Stimulated activated CD4-positive, alpha-beta T cell treated with anti-CD3 and anti-CD28 coated beads, Interleukin-4, amount 100 ng/mL, for 48 hours (primary cell): ENCODE measurements at places on chromosomes 6 and 20.

DNA sequence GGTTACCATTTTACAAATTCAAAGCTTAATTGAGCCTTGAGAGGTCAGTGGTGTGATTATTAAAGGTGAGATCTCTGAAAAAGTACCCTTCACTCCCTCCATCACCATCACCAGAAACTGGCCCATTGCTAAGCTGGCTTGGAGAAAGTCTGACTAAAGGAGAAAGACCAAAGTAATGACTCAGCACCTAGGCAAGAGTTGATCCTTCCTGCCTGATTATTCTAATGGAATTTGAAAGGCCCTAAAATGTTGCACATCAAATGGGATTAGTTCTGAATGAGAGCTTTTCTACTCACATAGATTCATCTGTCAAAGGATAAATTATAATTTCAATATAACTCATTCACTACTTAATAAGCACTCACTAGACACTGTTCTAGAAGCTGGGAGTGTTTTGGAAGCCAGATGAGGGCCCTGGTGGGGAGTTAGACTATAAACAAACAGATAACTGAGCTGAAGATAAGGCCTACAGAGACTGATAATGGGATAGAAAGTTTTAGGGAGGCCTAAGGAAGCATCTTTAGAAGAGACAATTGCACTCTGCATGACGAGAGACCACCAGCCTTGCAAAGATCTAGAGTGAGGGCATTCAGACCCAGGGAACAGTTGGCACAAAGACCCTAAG, 366.7 kb downstream of the SYNE1 start:
- DNase-seq = no peak

- no peak for DNase-seq
These were observed 96.2 kb upstream of the CCDC167 start for GRCh38 chr6:37595859-37596258.

DNA sequence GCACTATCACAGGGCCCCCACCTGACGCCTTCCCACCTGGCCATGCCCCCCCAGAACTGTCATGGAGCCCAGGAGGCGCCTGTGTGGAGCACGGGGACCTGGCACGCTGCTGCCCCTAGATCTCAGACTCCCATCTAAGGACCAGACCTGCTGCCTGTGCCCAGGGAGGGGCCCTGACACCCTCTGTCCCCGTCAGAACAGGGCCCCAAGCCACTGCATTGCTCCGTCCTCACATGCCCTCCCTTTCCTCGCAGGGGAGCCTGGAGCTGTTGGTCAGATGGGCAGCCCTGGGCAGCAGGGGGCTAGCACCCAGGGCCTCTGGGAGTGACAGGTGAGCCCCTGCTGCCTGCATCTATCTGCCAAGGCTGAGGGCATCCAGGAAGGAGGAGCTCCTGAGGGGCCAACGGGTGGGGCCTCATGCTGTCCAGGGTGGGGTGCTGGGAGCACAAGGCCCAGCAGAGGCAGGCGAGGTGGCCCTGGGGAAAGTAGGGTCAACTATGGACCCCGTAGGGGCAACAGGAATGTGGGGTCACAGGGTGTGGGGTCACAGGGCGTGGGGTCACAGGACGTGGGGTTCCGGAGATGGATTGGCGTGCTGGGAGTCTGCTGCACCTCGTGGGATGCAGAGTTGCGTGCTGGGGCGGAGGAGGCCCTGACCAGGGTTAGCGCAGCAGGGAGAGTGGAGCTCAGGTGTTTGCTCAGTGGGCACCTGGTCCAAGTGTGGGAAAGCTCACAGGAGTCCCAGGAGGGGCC, 31.6 kb downstream of the CHRNA4 start:
- DNase-seq = no peak

- no peak for DNase-seq
These were observed 11.1 kb downstream of the TOX2 start for GRCh38 chr20:43925801-43926200.

DNA sequence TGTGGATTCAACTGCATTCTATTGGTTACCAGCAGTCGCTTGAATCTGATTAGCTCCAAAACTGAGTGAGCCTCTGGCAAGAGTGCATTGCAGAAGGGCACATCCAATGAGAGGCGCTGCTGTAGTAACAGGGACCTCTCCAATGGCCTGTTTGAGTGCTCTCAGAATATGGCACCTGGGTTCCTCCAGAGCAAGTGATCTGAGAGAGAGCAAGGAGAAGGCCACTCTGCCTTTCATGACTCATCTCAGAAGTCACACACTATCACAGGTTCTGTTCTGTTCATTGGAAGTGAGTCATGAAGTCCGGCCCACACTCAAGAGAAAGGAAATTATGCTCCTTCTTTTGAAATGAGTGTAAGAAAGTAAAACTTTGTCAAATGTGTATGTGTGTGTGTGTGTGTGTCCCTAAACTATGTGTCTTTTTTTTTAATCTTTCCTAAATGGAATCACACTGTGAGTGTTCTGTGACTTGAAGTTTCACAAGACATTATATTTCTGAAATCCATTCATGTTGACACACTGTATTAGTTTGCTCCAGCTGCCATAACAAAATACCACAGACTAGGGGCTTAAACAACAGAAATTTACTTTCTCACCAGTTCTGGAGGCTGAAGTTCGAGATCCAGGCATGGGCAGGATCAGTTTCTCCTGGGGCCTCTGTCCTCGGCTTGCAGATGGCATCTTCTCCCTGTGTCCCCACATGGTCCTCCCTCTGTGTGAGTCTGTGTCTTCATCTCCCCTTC, 138.3 kb upstream of the CDYL start:
- peak; percentile 8 for DNase-seq

GRCh38 chr6:65259059-65259458, 448.0 kb downstream of the EYS start:
- DNase-seq = no peak

DNA sequence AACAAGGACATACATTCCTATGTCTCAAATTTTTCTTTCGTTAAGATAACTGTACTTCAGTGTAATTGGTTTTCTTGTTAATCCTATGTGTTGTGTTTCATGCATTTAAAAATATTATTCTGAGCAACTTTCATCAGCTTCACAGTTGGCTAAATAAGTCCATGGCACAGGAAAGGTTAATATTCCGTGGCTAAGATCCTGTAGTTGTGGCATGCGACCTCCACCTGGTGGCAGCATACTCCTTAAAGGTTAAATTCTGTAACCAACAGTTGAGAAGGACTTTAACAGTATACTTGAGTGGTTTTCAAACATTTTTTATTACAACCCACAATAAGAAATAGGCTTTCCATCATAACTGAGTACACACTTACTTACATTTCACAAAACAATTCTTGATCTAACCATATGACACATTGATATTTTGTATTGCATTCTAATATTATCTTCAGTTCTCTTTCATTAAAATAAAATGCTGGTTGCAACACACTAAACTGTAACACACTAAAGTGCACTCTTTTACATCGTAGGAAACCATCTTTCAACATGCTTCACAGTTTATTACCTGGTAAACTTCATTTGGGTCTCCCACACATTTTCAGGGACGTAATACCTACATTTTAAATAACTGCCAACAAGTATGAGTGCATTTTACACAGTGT, 118.3 kb downstream of the SLX4IP start:
- peak; percentile 29 for DNase-seq

DNA sequence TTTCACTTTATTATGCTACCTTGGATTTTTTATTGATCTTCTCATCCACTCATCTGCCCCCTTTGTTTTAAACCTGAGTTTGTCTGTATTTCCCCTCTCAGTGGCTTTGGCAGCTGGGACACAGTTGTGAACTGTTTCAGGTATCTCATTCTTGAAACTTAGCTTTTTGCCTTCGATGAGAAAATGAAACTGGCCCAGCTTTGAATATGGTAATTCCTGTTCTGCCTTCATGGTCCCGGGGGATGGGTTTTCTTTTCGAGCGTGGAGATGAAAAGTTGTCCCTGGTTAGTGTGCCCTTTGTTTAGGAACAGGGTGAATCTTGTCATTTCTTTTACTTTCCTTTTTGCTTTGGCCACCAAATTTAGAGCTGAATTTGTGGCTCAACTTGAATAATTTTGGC, 25.6 kb downstream of the DHX35 start:
- no peak for DNase-seq

DNA sequence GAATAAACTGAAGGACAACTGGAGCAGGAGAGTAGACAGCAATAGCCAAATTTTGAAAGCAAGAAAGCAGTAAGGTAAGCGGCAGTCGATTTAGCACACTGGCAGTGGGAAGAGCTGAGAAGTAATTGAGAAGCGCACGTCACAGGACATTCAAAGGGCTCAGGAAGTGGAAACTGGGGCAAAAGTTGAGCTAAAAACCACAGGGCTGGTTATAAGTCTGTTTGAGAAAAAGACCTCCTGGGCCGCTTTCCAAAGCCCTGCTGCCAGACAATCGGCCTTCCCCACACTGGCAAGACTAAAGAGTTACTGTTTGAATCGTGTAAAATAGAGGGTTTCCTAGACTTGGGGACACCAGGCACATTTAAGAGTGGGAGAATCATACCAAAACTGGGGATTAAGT, 161.4 kb downstream of the DNAH8 start:
- DNase-seq = peak; percentile 24

- no peak for DNase-seq
These were observed 92.6 kb downstream of the SNX5 start for GRCh38 chr20:17875981-17876385.

DNA sequence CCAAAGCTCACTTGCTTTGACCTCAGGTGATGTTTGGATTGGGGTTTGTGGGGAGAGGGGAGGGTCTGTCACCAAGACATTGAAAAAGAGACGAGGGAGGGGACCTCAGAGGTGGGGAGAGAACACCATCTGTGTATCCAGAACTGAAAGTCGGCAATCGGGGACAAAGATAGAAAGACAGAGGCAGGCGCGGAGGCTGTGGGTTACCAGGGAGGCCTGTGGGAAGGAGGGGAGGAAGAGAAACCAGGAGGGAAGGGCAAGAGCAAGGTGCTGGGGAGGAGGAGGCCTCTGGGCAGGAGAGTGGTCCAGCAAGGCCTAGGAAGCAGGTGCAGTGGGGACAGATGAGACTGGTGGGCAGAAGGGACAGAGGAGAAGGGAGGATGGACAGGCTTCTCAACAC, 211.2 kb downstream of the CDC5L start:
- no peak for DNase-seq

DNA sequence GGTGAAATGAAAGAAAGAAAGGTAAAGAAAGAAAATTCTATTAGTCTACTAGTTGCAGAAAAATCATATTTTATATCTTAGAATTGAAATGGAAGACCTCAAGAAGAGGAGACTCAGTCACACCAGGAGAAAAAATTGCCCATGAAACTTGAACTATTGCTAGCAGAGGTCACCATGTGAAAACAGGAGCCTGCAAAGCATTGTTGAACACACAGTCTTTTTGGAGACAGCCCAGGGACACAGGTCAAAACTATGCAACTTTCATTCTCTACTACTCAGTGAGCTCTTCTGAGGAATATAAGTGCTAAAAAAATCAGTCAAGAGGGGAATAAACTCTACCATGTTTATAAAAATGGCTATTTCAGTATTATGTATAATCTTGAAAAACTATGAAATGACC, 89.8 kb upstream of the TENT5A start:
- DNase-seq = no peak

DNA sequence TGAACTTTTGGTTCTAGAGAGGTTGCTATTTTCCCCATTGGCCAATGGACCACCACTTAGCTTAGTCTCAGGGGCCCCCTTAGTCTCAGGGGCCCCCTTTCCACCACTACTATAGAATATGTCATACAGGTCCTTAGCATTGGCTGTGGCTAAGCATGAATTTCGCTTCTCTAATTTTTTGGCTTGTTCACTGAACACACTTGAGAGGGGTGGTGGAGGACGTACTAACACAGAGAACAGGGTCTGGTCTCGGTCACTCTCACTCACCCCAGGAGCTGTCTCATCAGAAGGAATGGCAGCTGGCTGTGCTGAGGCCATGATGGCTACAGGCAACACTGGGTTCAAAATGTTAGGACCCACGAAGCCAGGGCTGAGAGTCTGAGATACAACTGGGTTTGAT, 30.3 kb downstream of the ZNF318 start:
- DNase-seq = no peak

DNA sequence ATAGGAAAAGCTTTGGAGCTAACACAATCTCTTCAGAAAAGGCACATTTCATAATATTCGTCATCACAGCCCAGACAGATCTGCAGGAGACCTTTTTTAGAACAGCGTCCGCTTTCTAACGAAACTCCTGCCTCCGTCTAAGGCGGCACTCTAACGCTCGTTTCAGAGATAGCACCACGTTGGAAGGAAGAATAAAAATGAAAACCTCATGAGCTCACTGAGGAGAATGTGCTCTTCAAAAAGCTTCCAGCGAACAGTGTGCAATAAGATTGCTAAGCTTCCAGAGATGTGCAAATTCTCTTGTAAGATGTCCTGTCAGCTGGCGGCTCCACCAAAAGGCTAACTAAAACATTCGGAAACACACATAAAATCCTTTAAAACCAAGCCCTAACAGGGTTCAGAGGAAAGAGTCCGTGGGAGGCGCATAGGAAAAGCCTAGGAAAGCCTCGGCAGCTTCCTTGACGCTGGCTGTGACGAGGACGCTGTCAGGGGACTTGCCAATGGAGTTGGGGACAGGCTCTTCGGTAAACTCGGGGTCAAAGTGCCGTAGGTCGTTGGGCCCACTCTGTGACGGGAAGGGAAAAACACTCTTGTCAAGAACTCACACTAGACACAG, 117.6 kb upstream of the SLC2A12 start:
- DNase-seq = no peak
